IMR-90 (cell line): ENCODE measurements at places on chromosomes 7 and 10. TPM values are rescaled to one million over a fixed set of nuclear protein-coding genes. Genes with fewer than 3 reads are reported as not detected.

OPALIN gene
- not detected in 2 replicates for total RNA-seq

LIPK gene
- not detected in 2 replicates for total RNA-seq

LIPA gene
- 31.9 and 32.5 TPM in 2 replicates for total RNA-seq

ALOX5 gene
- not detected in 2 replicates for total RNA-seq

GRCh38 chr7:28544453-28545117 lies 132.3 kb downstream of the CREB5 start:
- no peaks in the 10 kb centered on the region for H3K36me3 ChIP-seq
- DNase-seq: no peak
- no peak overlapping the region for H3K4me3 ChIP-seq
- H3K4me1 ChIP-seq: no peaks in the 10 kb centered on the region; the same call in 1 of the 2 replicates

GRCh38 chr10:72426986-72427385 lies 72.3 kb upstream of the DNAJB12 start:
- H3K4me1 ChIP-seq: no peaks in the 10 kb centered on the region
- H3K27me3 ChIP-seq: no peaks in the 10 kb centered on the region
- peaks cover 5% of the 10 kb centered on the region for H3K36me3 ChIP-seq
- H3K27ac ChIP-seq: no peak overlapping the region
- DNase-seq: no peak
- no peak overlapping the region for H3K4me3 ChIP-seq

DNA sequence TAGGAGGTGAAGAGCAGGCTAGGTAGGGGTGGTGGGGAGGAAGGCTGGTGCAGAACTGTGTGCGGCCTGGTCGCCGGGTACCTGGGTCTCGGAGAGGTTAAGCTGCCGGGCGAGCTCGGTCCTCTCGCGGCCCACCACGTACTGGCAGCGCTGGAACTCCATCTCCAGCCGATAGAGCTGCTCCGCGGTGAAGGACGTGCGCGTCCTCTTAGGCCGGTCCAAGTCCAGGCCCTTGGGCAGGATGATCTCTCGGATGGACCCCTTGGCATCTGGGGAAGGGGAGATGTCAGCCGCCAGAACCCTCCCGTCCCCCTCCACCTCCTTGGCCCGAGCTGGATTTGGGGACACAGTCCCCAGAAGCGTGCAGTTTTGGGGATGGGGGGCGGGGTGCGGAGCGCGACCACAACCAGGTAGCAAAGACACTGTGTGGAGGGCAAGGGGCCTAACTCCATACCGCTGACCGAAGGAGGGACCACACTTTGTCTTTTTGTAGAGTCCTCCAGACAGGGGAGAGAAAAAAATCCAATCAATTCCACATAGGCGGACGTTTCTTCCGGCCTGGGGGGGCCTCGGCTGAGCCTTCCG lies 1.6 kb downstream of the VAX1 start:
- peaks cover 2% of the 10 kb centered on the region; the same call in 1 of the 2 replicates for H3K4me1 ChIP-seq
- H3K4me3 ChIP-seq: no peak overlapping the region
- no peak for DNase-seq
- no peak overlapping the region for H3K27ac ChIP-seq
- no peaks in the 10 kb centered on the region for H3K36me3 ChIP-seq
- peaks cover 90% of the 10 kb centered on the region for H3K27me3 ChIP-seq

DNA sequence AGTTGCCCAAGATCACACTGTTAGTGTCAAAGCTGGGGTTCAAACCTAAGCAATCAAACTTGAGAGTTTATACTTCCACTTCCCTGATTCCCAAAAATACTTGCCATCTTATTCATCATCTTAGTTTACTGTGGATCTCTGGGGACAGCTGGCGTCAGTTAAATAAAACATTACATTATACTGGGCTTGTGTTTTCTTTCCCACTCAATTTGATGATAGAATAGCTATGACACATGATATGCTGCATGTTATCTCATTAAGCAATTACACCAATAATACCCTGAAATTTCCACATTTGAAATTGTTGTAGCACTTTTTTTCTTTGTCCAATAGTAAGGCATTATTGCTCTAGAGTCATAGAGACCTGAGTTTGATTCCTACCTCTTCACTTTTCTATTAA lies 62.9 kb upstream of the MXI1 start:
- H3K36me3 ChIP-seq: no peaks in the 10 kb centered on the region
- H3K27me3 ChIP-seq: peaks cover under 1% of the 10 kb centered on the region
- no peak overlapping the region for H3K27ac ChIP-seq
- DNase-seq: no peak
- no peaks in the 10 kb centered on the region for H3K4me1 ChIP-seq

DNA sequence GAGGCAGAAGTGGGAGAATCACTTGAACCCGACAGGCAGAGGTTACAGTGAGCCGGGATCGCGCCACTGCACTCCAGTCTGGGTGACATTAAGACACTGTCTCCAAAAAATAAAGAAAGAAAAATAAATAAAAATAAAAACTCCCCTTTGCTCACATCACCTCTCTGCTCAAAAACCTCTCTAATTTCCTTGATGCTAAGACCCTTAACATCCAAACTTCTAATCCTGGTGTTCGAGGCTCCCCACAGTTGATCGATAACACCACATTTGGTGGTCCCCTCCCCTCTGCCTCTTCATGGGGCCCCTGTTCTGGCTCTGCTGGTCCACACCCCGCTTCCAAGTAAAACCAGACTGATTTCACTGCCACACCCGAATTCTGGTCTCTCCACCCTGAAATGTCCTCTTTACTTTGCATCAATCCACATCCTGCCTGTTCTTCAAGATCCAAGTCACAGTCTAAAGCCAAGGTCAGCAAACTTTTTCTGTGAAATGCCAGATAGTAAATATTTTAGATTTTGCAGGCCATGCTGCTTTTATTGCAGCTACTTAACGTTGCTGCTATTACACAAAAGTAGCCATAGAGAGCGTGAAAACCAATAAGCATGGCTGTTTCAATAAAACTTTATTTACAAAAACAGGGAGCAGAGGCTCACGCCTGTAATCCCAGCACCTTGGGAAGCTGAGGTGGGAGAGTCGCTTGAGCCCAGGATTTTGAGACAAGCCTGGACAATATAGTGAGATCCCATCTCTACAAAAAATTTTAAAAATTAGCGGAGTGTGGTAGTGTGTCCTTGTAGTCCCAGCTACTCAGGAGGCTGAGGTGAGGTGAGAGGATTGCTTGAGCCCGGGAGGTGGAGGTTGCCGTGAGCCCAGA lies 11.8 kb downstream of the MOSPD3 start:
- peaks cover 4% of the 10 kb centered on the region for H3K36me3 ChIP-seq
- no peak overlapping the region for H3K27ac ChIP-seq
- H3K4me1 ChIP-seq: no peaks in the 10 kb centered on the region
- no peak for DNase-seq
- H3K4me3 ChIP-seq: no peak overlapping the region

DNA sequence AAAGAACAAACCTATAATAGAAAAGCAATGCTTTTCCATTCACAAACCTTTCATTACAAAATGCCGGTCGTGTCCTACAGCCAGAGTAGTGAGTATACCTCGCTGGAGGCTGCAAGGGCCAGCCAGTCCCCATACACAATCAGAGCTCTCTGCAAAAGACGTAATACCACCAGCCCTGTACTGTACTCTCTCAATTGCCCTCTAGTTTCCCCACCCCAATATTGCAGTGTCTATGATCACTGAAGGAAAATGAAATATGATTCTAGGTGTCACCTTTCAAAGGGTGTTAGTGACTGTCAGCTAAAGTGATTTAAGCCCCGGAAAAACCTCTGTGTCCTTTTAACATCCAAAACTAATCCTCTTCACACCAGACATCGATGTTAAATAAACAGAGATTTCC lies 24.8 kb downstream of the PLXNA4 start:
- no peak overlapping the region for H3K27ac ChIP-seq
- H3K4me1 ChIP-seq: no peaks in the 10 kb centered on the region
- H3K27me3 ChIP-seq: no peaks in the 10 kb centered on the region
- H3K36me3 ChIP-seq: no peaks in the 10 kb centered on the region

GRCh38 chr10:83990126-83990525 lies 149.2 kb upstream of the GHITM start:
- no peaks in the 10 kb centered on the region for H3K27me3 ChIP-seq
- no peaks in the 10 kb centered on the region for H3K4me1 ChIP-seq
- DNase-seq: no peak
- H3K27ac ChIP-seq: no peak overlapping the region
